Activated T-cell treated with anti-CD3 and anti-CD28 coated beads, Interleukin-2, amount 50 U/mL, for 4 hours (primary cell): ENCODE measurements at places on chromosomes 5 and 9.

DNA sequence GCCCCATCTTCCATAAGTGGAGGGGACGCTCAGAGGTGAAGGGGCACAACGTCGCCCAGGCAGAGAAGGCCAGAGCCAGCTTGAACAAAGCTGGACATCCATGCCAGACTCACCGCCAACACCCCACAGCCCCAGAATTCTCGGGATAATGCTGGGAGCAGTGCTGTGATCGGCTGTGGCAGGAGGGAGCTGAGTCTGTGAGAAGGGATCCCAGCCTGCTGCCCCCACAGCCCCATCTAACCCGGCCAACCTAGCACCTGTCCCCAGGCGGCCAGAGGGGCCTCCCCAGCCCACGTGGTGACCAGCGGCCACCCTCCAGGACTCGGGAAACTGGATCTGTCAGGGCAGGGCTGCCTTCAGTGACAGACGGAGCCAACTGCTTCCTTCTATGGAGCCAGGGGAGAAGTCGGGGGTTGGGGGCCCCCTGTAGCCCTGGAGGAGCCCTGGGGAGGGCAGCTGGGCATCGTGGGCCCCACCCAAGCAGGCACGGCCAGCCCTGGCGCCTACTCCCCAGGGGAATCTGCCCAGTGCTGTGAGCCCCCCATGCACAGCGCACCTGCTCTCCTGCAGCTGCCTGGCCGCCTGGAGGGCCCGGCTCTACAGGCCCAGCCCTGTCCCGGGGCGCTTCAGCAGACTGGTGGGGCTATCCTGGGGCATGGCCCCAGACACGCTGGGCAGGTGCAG, 6.0 kb downstream of the BRD3 start:
- DNase-seq = no peak

GRCh38 chr5:56517011-56517416, 283.9 kb upstream of the ANKRD55 start:
- DNase-seq = no peak

DNA sequence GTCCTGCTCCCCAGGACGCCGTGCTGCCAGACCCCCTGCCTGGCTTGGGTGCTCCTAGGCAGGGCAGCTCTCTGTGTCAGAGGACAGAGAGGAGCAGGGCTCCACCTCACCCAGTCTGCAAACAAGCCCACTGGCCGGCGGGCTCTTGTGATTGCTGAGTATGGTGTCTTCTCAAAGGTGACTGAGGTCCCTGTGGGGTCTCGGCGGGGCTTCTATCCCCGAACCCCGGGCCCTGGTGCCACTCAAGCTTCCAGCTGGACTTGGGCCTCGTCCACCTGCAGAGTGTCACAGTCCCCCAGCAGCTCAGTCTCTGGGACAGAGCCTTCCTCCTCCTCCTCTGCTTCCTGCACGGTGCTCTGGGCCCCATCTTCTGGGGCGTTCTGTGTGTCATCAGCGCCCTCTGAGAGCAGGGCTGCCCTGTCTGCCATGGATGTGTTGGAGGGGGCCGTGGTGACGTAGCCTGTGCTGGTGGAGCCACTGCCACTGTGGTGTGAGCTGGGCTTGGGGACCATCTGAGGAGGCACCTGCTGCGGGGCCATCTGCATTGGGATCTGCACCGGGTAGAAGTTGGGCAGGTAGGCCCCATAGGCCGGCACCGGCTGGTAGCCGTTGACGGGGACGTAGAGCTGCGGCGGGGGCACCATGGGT, 226.5 kb downstream of the ROR2 start:
- DNase-seq = no peak

GRCh38 chr9:36721846-36722588, 149.3 kb downstream of the MELK start:
- no peak for DNase-seq

GRCh38 chr5:87074072-87074471, 193.6 kb upstream of the RASA1 start:
- no peak for DNase-seq

GRCh38 chr9:77999231-77999631, 32.4 kb downstream of the GNAQ start:
- no peak for DNase-seq
